ENCODE measurements at places on chromosomes 12 and 14.
A peak's percentile ranks its signal among the peaks of the same experiment; 100 is the strongest.

GRCh38 chr12:14126692-14127091 is 145.3 kb upstream of the GRIN2B start:
- no peak for DNase-seq

- no peak for DNase-seq
Observed at GRCh38 chr12:4261655-4262054, 11.9 kb upstream of the CCND2 start.

DNA sequence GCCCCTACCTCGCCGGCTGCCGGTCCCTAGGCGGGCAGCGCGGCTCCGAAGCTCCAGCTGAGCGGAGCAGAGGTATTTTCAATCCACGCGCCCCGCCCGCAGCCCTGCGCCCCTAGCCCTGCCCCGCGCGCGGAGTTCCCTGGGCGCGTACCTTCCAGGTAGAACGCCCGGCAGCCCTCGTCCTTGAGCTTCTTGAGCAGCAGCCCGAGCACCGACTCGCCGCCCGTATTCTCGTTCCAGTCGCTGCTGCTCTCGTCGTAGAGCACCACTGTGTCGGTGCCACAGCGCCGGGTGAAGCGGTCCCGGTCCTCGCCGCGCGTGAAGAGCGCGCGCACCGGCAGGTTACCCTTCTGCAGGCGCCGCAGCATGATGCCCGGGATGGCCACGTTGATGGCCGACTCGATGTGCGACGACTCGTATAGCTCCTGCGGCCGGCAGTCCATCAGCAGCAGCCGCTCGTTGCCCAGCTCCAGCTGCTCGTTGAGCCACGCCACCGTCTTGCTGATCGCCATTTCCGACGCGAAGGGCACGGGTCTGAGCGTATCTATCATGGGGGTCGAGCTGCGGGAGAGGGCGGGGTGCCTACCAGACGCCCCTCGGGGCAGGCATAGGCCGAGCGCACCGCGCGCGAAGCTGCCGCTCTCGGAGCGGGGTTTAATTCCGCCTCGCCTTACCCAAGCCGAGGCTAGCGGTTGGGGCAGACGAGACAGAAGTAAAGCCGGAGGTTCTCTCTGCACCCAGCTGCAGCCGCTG is 636 bp downstream of the DUSP6 start:
- DNase-seq = peak; percentile 50

GRCh38 chr14:60622917-60623257 is 26.4 kb downstream of the SIX1 start:
- DNase-seq = peak; percentile 50

GRCh38 chr12:121858662-121859572 is at the start of gene HPD:
Gene HPD, minus strand, starts transcription at chr12:121858859. Its CDS starts 36 bp downstream, at chr12:121858823.
- DNase-seq = peak; percentile 92

GRCh38 chr14:49893309-49894213 is 679 bp downstream of the ARF6 start:
- DNase-seq = peak; percentile 55

DNA sequence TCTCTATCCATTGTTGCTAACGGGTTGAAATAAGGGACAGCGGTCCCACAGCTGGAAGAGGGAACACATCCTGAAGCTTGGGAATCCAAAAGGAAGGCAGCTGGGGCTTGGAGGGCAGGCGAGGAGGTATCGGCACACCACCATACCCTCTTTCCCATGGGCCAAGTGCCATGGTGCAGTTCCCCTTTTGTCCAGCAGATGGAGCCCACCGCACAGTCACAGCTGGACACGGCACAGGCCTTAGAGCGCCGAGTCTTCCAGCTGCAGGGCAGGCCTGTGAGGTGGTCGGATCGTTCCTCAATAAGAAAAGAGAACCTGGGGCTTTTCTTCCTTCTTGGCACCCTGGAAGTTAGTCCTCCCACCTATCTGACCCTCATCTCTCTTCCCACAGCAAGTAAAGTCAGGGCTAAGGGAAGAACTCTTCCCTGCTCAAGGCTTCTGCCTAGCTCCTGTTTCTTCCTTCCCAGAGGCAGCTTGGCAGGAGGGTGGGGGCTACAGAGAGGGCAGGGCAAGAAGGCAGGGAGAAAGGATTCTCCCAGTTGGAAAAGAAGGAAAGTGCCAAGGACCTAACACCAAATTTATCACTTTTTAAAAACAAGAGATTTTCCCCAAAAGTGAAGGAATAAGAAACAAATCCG is 8.6 kb downstream of the PPP1R1A start:
- DNase-seq = peak; percentile 71

- no peak for DNase-seq
Observed at GRCh38 chr12:40399656-40400055, 174.9 kb downstream of the LRRK2 start.

GRCh38 chr12:42190376-42190775 is 45.7 kb upstream of the GXYLT1 start:
- DNase-seq = no peak

DNA sequence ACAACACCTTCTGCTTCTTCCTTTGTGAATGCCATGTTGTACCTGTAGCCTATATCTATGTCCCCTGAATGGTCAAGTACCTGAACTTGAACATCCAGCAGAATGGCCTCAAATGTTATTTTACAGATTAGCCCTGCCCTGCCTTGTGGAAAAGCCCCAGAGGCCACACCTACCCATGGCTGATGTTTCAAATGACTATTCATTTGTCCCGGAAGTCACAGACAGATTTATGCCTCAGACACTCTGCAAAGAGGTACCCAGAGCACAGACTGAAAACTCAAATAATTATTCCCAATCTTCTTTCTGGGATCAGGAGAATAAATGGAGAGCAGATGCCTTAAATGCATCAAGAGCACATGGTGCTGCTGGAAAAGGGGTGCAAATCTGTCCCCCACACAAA is 13.0 kb upstream of the DPF3 start:
- peak; percentile 47 for DNase-seq

- DNase-seq = no peak
Observed at GRCh38 chr12:132413931-132414588, 75.9 kb upstream of the FBRSL1 start.

DNA sequence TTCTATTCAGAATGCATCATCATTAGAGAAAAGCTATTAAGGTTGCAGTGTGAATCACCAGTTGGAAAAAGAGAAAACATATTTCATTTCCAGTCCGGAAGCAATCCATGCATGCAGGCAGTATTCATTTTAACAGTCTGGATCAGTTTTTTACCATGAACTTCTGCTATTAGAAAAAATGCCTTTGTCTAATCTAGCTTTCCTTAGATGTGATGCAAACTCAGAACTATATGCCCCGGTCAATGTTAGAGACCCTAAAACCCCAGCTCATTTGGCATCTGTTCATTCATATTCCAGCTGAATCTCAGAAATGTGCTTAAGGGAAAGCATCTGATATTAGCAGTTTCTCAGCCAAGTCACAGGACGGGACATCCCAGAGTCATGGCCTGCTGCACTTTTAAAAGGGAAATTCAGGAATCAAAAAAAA is 8.5 kb downstream of the IRAK3 start:
- peak; percentile 69 for DNase-seq

DNA sequence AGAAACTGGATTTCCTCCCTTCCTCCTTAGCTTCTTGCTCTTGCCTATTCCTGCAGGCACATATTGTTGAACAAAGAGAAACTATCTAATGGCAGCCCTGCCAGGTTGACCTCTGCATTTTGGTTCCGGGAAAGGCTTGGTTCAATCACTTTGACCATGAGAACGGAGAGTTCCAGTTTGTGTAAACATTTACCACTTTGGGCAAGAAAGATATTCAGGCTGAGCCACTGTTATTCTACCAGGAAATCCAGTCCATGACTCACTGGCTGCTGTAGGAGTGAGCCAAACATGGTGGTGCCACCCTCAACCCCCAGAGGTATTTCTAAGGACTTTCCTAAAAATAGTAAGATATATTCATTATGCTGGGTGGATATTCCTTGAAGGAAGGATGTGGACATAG is 242.2 kb upstream of the OR4E1 start:
- no peak for DNase-seq

DNA sequence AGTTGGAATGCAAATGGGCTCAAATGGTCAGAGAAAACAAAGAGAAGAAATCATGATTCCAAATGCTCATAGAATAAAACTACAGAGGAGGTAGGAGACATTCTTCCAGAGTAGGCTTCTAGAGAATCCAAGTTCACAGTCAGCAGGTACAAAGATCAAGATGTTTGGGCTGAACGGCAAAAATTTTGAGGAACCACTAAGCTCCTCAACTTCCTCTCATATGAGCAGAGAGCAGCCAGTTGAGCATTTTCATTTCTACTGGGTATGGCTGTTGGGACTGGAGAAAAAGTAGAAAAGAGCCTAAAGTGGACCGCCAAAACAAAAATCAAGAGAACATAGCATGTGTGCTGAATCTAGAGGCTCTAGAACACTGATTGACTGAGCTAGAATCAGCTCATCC is 73.8 kb upstream of the ARID2 start:
- DNase-seq = no peak

DNA sequence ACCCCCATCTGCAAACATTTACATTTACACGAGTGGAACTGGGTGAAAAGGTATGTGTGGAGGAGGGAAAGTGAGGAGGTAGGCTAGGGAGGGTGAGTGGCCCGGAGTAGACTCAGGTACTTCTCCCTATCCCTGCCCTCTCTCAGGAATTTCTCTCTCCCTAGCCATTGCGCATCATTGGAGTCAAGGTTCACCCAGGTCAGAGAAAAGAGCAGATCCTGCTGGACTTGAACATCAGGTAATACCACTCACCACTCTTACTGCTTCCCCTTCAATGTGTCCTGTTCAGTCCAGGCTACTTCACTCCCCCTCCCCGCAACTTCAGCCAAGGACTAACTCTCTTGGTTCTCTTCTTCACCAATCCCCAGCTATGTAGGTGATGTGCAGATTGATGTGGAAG is 2.8 kb downstream of the ESYT1 start:
- DNase-seq = no peak
